COLO829 (cell line): ENCODE measurements at places on chromosomes 11 and 22.

DNA sequence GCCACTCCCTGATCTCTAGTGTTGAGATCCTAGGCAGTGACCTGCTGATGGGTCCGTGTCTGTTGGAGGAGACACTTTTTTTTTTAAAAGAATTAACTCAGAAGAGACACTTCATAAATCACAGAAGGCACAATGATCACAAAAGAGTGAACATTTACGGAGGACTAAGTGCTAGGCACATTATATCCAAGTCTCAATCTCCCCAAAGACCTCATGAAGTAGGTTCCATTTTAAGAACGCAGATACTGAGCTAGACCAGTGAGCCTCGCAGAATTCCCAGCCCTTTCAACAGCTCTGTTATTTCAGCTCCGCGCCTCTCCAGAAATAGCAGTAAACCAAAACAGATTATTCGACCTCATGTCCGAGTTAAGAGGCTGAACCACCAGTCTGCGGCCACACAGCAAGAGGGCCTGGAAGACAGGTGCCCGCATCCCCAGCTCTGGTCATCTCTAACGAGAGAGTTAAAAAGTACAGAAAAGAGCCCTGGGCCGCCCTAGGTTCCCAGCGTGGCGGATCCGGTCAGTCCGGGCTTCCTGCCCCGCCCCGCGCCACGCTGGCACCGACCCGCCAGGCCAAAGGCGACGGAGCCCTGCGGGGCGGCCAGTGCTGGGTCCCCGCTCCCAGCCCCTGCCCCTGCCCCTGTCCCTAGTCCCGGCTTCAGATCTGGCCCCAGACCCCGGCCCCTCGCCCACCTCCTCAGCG lies 612 bp downstream of the XBP1 start:
- DNase-seq = peak; percentile 71

DNA sequence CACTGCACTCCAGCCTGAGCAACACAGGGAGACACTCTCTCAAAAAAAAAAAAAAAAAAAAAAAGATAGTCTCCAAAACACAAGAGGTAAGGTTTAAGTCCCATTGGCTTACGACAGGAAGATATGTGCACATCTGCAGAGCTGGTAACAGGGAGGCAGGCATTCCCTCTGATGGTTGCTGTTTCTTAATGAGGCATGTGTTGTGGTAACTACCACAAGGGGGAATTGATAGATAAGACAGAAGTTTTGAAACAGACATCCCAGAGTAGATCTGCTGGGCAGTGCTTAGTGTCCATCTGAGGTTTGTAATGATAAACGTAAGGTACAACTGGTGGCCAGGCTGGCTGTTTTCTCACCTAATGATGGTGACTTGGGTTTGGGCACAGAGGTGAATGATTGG lies 4.7 kb downstream of the EIF1AD start:
- no peak for DNase-seq

DNA sequence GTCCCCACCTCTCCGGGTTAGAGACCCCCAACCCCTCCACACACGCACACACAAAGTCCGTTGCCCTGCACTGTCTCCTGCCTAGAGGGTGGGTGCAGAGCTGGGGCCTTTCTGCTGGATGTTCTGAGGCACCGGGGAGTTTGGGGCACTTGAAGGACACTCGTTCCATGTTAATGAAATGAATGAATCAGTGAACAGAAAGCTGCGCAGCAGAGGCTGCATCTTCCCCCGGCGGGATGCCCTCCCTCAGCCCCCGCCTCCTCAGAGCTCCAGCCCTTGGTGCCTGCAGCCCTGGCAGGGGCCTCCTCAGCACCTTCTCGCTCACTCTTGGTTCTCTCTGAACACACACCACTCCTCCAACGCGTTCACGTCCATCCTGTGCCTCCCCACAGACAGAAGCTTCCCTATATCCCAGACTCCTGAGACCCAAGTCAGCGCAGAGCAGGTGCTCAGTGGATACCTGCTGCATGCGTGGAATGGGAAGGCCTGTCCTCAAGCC lies 611.9 kb downstream of the TBC1D22A start:
- DNase-seq = no peak

DNA sequence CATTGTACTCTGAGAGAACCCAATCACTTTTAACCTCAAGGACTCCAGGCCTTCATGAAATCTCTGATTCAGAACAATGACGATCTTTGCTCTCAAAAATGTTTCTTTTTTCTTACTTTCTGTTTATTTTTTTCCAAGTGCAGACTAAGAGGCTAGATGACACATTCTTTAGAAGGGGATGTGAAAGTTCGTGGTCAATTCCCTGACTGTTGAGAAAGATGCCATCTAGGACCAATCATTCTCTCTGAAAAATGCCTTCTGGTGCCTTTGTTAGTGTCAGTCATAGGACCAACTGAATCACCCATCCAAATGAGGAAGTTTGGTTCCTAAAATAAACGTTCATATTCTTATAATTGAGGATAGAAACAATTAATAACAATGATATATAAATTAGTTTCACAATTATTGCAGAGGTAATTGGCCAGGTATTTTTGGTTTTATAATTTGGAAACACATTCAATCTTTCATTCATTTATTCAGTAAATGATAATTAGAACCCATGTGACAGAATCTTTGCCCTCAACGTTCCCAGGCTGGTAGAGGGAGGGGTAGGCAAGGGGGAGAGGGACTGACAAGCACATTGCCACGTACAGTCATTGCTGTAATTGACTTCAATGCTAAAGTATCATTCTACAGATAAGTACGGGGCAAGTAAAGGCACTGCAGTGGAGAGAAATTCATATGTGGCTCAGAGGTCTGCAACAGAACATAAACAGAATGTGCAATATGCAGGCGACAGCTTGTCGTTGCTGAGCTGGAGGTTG lies 333.4 kb upstream of the MPPED2 start:
- DNase-seq = peak; percentile 14

DNA sequence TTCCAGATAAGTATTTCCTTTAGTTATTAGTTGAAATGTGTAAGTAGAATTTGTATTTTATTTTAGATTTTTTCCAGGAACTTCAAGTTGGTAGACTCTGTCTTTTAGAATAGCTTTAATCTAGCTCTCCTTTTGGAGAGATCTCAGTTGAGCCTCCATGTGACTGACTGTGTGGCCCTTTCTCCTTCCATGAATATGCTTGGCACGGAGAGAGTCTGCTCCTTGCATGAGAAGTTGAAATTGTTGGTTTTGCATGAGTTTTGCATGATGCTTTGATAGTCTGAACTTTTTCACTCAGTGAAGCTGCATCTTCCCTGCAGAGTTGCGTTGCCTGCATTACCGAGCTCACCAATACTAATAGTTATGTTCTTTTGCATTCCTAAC lies 32.8 kb upstream of the CTTN start:
- DNase-seq = no peak

DNA sequence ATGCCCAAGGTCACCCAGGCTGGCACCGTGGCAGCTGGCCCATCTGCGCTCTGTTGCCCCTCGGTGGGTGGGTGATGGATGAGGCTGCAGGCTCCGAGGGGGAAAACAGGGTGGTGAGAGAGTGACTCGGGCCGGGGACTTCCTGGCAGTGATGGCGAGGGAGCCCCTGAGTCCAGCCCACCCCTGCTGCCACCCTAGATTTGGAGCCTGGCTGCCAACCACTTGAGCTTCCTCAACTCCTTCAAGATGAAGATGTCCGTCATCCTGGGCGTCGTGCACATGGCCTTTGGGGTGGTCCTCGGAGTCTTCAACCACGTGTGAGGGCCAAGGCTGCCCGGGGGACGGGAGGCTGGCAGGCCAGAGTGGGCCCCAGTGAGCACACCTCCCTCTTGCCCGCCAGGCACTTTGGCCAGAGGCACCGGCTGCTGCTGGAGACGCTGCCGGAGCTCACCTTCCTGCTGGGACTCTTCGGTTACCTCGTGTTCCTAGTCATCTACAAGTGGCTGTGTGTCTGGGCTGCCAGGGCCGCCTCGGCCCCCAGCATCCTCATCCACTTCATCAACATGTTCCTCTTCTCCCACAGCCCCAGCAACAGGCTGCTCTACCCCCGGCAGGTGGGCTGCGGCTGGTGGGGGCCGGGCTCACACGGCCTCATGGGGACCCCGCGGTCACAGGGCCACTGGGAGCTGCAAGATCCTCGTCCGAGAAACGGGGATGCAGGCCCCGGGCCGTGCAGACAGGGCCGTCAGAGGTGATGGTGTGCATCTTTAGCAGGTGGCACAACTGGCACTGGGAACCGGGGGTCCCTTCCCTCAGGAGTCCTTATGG lies 10.1 kb downstream of the TCIRG1 start:
- DNase-seq = no peak

- peak; percentile 71 for DNase-seq
These were observed 6.9 kb upstream of the POLDIP3 start for GRCh38 chr22:42621505-42622002.

DNA sequence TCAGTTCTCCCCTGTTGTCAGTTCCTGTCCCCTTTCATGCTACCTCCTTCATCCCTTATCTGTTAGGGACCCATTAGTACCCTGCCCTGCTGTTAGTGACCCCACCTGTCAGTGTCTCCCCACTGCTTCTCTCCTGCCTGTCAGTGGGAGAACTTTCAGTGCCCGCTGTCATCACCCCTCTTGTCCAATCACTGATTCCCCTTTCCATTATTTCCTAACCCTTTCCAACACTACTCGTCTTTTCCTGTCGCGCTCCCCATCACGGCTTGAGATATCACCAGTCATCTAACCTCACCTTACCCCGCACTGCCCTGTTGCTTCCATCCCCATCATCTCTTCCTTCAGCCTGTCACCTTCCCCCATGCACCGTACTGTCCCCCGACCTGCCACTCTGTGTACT lies 4.0 kb downstream of the PPP6R2 start:
- DNase-seq = no peak

DNA sequence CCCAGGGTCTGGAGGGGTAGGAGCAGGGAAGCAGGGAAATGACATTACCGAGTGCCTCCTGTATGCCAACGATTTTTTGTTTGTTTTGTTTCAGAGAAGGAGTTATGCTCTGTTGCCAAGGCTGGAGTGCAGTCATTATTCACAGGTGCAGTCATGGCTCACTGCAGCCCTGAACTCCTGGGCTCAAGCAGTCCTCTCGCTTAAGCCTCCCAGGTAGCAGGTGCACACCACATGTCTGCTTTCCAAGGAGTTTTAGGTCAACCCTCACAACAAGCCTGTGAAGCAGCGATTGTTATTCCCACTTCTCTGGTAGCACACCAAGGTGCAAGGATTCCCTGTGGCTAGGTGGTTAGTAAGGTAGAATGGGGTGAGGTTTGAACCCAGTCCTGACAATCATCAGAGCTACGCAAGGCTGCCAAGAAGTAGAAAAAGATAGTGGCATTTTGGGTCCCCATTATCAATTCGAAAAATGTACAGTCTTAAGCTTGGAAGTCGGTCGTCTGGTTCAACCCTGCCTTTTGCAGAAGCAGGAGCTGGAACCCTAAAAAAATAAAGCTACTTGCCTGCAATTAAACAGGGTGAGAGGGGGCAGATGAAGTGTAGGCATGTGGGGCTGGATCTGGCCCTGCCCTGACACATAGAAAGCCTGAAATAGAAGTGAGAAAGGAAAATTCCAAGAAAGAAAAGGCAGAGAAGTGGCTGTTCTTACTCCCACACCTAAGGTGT lies 9.1 kb downstream of the UCP3 start:
- DNase-seq = no peak

DNA sequence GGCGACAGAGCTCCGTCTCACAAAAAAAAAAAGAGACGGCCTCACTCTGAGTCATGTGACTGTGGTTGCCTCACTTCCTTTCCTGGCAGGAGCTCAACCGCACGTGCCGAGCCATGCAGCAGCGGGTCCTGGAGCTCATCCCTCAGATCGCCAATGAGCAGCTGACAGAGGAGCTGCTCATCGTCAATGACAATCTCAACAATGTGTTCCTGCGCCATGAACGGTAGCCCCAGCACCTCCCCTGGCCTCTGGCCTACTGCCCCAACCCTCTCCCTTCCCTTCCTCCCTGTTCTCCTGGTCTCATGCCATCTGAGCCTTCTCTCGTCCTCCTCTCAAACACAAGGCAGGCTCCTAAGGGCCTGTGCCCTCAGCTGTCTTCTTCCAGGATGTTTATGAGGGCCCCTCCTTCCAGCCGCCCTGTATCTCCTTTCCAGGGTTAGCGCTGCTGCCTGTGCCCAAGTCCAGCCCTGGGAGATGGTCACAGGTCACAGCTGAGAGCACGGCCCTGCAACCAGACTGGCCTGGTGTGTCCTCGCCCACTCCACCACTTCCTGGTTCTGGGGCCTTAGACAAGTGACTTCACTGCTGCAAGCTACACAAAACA lies 30.7 kb downstream of the TOM1 start:
- no peak for DNase-seq

DNA sequence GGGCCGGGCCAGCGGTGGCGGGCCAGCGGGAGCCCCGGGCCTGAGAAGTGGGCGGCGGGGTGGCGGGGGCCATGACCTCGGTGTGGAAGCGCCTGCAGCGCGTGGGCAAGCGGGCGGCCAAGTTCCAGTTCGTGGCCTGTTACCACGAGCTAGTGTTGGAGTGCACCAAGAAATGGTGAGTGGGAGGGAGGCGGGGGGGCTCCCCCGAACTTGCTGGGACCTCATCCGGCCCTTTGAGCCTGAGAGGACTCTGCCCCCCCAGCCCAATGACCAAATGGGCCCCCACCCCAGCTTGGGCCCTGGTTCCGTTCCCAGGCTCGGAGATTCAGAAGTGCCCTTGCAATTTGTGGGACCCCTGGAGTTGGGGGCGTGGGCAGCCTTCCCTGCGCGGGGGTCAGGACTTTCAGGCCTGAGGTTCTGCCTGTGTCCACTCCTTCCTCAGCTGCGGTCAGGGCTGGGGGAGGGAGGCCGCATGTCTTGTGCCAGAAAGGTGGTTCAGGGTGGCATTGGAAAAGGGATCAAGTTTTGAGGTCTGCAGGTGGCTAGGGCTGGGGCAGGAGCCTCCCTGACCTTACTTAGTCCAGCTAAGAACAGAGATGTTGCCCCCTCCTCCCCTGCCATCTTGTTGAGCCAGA lies 496 bp downstream of the EHBP1L1 start:
- DNase-seq = no peak

- DNase-seq = no peak
These were observed 5.8 kb downstream of the CCDC34 start for GRCh38 chr11:27357250-27357649.

GRCh38 chr22:49264696-49265095 lies 563.0 kb downstream of the BRD1 start:
- no peak for DNase-seq

GRCh38 chr11:12432507-12432906 lies 55.1 kb downstream of the PARVA start:
- DNase-seq = no peak

GRCh38 chr11:60263402-60263801 lies 17.1 kb upstream of the MS4A4A start:
- DNase-seq = no peak

GRCh38 chr11:12150831-12151382 lies 40.5 kb downstream of the MICAL2 start:
- peak; percentile 45 for DNase-seq

DNA sequence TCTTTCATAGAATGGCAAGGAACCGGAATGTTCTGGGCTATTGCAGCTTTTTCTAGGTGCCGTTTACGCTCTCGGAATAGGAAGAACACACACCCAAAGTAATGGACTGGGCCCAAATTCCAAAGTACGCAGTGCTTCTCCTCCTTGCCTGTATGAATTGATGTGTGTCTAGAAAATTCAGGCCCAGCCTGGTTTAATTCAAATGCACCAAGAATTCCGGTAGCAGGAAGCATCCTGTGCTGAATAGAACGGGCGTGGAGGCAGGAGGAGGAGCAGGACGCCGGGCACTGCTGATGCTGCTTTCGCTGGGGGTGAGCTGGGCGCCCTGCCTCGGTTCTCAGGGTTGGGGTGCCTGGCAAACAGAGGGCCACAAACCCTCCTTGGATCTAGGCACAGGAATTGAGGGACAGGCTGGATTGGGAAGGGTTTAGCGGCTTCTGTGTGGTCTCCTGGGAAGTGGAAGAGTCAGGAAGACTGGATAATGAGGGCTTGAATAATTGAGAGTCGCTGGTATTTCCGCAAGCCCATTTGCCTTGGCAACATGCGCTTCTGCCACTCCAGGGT lies 2.0 kb downstream of the PARVB start:
- no peak for DNase-seq
